ENCODE measurements at places on chromosomes 3 and 15.

DNA sequence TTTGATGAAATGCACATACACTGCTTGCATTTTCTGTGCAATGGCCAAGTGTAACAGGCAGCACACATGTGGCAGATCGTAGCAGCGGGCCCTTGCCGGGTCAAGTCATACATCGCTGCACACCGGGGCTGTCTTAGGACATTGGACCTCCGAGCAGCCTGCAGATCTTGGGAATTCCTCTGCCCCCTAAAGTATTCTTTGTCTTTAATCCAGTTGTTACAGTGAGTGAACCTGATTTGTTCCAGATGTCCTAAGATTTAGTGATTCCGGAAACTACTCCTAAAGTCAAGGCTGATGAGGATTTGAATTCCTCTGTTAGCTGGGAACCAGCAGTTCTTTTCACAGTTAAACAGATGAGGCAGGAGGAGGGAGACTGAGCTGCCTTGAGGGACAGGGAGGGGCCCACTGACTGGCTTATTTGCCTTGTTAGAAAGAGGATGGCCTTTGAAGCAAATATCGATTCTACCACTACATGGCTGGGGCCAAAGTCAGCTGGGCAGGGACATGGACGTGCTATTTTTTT is 190.7 kb upstream of the CTDSPL start:
- no peak for DNase-seq

GRCh38 chr3:100030914-100031425 is 83.3 kb downstream of the FILIP1L start:
- no peak for DNase-seq

- DNase-seq: no peak
Measured at GRCh38 chr3:170529346-170529745, 56.5 kb downstream of the SLC7A14 start.

DNA sequence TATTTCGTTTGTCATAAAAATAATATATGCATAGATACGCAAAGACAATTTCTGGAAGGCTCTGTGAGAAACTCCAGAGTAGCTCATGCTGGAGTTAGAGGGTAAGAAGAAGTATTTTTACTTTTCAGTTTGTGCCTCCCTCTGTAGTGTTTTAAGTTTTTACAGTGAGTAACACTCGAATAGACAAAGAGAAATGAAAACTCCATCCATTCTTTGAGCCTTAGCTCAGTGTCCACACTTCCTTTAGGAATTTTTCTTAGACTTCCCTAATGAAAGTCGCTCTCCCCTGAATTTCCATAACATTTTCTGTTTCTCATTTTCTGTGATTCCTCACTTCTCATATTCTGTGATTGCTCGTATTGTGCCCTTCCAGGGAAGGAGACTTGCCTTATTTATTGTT is 2.1 kb downstream of the BLOC1S6 start:
- DNase-seq: no peak

- DNase-seq: no peak
Measured at GRCh38 chr3:151403246-151403645, 18.7 kb upstream of the P2RY12 start.

- DNase-seq: no peak
Measured at GRCh38 chr15:93283854-93284253, 194.8 kb upstream of the RGMA start.

DNA sequence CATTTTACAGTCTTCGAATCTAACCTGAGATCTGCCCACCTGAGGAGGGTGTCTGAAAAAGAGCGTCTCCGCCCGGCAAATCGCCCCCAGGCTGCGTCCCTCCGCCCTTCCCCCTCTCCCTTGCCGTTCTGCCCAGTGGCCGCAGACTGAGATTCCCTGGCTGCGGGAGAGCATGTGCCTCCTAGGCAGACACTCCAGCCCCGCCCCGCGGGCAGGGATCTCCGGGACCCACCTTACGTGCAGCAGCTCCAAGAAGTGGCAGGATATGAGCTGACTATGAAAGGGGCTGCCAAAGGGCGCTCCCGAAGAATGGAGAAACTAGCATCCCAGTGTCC is 2.7 kb upstream of the WNT5A start:
- DNase-seq: no peak

DNA sequence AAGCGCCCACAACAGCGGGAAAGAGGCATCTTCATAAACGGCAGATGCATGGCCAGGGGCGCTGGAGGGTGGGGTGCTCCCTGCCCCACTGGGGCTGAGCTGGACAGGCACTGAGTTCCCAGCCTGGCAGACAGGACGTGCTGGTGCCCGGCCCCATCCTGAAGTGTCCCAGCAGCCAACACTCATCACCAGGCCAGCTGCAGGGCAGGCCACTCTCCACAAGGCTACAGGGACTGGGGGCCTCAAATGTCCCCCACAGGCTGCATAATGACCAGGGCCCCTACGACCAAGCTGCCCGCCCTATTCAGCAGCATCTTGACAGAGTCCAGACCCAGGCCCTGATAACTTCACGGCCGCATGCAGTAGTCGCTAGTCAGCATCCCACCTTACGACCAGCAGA is 124.1 kb upstream of the IQSEC1 start:
- no peak for DNase-seq

DNA sequence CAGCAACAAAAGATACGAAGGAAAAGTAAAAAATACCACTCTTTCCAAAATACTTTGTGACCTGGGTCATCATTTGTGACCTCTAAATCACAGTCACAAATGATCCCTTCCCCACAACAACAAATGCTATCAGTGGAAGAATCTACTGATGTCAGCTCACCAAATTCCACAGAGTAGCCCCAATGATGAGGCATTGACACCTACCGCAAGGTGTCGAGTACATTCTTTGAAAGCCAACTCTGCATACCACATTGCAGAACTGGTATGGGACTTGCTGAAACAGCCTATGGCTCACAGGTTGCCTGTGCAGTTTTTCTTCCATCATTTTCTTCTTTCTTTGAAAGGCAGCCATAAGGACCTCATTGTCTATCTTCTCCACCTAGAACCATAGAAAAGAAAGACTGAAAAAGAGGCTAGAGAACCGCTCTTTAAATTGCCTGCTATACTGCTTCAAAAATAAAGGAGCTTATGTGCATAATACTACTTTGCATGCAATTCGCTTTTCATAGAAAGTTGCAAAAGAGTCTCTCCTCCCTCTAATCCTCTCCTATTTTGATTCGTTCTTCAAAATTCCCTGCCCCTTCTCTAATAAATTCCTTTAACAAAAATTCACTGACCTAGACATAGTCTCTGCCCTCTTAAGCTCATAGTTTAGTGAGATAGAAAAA is 21.4 kb upstream of the KPNA1 start:
- DNase-seq: no peak

DNA sequence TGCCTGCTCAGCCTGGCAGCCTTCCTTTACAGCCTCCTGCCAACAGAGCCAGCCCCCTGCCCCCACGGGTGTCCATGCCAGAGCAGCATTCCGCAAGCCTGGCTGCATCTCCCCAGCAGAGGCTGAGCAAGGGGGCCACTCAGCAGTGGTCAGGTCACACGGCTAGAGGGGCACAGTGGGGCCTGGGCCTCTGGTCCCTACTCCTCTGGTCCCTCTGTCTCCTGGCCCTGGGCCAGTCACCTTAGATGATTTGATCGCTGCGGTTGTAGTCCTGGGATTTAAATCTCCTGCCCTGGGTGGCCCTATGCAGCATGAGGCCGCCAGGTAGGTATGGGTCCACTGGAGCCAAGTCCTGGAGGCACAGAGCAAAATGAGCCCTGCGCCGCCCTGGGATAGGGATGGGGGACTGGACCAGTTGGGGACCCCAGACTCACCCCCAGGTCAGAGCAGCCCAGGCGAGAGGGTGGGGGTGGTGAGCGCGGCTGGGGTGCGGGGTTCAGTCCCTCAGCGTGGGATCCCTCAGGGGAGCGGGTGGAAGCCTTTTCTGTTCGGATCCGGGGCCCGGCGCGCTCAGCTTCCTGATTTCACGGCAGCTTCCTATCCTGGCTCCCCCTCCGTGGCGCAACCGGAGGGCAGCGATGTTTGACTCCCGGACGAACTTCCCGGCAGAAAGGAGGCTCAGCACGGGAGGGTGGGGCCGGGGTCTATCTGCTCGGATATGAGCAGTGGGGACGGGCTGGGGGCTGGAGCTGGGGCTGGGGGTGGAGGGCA is at the start of gene ZBTB47:
Gene ZBTB47 (plus strand): TSS at position 138 of the 771 bp plus-strand sequence. CDS start 4,659 bp downstream, outside the sequence.
- no peak for DNase-seq

- DNase-seq: no peak
Measured at GRCh38 chr3:172347895-172348679, 100.2 kb downstream of the GHSR start.

- DNase-seq: no peak
Measured at GRCh38 chr3:129699199-129699598, 92.7 kb upstream of the PLXND1 start.

DNA sequence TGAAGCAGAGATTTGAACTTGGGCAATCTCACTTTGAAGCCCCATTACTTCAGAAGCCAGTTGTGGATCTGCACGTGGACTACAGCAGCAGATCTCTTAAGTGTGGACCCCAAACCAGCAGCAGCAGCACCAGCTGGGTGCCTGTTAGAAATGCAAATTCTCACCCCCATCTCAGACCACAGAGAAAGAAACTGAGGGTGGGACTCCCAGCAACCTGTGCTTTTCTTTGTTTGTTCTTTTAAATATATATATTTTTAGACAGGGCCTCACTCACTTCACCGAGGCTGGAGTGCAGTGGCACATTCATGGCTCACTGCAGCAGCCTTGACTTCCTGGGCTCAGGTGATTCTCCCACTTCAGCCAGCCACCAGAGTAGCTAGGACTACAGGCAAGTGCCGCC is 53.2 kb downstream of the SLTM start:
- no peak for DNase-seq

DNA sequence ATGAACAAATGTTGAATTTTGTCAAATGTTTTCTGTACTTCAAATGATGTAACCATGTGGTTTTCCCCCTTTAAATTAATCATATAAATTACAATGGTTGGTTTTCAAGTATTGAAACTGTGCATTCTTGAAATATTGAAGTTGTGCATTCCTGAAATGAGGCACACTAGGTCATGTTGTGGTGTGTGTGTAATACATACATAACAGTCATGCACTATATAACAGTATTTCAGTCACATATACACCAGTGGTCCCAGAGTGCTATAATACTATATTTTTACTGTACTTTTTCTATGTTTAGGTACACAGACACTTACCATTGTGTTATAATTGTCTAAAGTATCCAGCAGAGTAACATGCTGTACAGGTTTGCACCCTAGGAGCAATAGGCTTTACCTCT is 11.0 kb upstream of the IQCF5 start:
- no peak for DNase-seq

GRCh38 chr15:70091726-70092463 is 5.8 kb downstream of the TLE3 start:
- DNase-seq: no peak

DNA sequence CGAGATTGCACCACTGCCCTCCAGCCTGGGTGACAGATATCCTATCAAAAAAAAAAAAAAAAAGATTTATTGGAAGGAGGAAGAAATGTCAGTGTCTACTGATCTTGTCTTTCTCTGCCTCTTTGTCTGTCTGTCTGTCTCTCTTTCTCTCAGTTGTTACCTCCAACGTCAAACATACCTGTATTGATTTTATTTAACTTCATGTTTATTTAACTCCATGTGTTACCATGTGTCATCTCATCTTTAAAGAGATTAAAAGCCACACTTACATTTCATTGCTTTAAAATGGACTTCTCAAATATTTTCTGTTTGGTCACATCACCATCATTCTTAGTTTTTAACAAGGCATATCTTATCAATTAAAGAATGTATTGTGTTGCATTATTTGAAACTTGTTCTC is 9.4 kb downstream of the CLDN11 start:
- no peak for DNase-seq

DNA sequence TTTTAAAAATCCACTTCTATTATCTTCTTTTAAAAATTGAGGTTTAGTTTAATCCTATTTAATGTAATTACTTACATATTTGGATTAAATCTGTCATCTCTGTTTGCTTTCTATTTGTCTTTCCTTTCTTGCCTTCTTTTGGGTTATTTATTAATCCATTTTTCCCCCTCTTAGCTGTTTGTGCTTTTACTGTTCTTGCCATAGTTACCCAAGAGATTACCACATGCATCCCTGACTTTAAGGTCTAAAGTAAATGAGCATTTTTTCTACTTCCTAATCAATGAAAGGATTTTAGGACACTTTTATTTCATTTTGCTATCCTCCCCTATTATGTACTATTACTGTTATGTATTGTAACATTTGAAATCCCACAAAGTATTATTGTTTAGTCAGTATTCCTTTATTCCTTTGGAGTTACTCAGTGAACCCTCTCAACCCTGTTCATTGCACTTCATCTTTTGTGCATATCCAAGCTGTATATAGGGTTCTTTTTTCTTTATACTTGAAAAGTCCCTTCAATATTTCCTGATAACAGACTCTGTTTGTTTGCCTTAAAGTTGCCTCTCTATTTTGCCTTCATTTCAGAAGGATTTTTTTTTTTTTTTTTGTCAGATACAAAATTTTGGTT is 62.7 kb downstream of the MEF2A start:
- no peak for DNase-seq

GRCh38 chr15:38499651-38500050 is 45.7 kb downstream of the FAM98B start:
- no peak for DNase-seq

GRCh38 chr15:38474155-38474757 is 20.3 kb downstream of the FAM98B start:
- DNase-seq: no peak

DNA sequence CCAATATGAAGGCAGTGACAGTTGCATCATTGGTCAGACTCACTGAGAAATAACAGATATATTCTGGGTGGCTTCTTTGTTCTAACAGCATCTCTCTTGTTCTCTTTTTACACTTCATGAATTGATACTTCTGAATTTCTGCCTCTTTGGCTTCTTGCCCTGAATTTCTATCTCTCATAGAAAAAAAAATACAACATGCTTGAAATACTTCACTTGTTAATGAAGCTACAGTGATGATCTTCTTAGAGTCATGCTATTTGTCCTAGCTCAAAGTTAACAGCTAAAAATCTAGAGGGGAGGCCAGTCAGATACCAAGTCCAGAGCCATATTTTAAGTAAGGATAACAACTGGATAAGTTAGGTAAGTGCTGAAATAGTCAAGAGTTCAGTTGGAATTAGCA is 597.2 kb upstream of the AGTR1 start:
- DNase-seq: no peak

- DNase-seq: no peak
Measured at GRCh38 chr15:80586161-80586560, 108.9 kb upstream of the ABHD17C start.

All from stimulated activated CD4-positive, alpha-beta T cell treated with anti-CD3 and anti-CD28 coated beads, Interleukin-4, amount 100 ng/mL, for 1 hour (primary cell).